Choroid plexus epithelial cell (primary cell): ENCODE measurements at places on chromosomes 1 and 21.

GRCh38 chr21:14785679-14786078 lies 239.6 kb upstream of the SAMSN1 start:
- no peak for DNase-seq

GRCh38 chr1:210248341-210248740 lies 15.7 kb downstream of the SERTAD4 start:
- no peak for DNase-seq

- DNase-seq = no peak
Measured at GRCh38 chr1:36910886-36911540, 123.3 kb downstream of the GRIK3 start.

GRCh38 chr1:28113242-28113572 lies 24.8 kb upstream of the EYA3 start:
- no peak for DNase-seq

- no peak for DNase-seq
Measured at GRCh38 chr1:226919587-226919986, 20.5 kb upstream of the COQ8A start.

GRCh38 chr1:84406346-84406861 lies 8.1 kb downstream of the DNASE2B start:
- DNase-seq = peak; percentile 37

GRCh38 chr1:38614861-38615260 lies 244.7 kb downstream of the RRAGC start:
- no peak for DNase-seq

DNA sequence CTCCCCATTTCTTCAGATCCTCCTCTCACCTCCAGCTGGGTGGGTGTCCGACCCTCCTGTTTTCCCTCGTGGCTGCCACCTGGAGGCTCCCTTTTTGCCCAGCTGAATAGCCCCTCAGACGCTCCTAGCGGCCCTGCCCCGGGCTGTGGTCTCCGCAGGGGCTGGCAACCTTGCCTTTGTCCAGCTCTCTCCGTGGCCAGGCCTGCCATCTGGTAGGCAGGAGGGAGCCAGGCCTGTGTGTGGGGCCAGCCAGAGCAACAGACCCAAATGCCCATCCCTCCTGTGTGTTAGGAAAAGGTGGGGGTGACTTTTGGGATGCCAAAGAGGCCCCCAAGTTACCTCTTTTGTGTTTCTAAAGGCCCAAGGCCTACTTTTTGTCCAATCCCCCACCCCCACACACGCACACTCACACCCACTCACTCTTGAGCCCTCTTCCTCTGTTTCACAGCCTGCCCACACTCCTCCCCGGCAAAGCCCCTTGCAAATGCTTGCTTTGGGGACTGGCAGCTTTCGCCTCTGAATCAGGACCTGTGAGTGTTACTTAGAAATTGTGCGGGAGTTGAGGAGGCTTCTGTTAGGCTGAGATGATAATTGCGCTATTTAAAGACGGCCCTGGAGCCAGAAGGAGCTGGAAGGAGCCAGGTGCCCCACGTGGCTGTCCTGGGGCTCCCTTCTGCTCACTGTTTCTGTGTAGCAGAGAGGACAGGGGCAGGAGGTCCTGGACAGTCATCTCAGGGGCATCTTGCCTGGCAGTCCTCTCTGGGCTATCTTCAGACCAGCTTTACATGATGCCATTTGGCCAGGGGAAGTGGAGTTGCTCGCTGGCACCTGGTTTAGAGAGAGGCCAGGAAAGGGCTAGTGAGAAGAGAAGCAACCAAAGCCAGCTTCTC lies 9.1 kb downstream of the PPFIA4 start:
- no peak for DNase-seq

DNA sequence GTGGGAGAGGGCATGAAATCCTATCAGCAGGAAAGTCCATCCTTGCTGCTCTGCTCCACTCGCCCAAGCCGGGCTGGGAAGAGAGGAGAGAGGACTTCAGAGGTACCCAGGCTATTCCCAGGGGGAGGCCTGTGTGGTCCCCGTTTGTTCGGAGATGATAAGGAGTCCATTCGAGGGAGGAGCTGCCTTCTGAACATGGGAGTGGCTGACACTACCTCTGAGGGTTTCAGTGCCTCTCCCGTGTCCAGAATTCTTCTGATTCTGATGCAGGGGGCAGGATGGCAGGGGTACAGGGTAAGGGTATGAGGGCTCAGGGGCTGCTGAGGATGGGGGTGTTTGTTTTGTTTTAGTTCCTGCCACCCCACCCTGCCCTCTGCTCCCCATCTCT lies 40.4 kb downstream of the BACE2 start:
- DNase-seq = no peak

DNA sequence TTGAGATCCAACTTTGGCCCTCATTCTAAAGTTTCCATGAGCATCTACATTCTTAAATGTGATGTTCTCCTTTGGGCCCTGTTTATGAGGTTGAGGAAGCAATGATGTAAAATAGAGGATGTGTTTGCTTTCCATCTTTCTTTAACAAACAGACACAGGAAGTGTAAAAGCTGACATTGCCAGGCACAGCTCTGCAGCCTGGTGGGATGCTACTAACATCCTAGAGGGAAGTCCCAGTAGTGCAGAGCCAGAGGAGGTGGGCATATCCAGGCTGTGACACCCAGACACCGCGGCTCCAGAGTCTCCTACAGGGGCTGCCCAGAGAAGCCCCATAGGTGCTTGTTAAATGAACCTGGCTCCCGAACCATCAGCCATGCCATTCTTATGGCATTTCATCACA lies 16.2 kb downstream of the OLFML2B start:
- no peak for DNase-seq

GRCh38 chr1:203289982-203290260 lies 15.4 kb upstream of the BTG2 start:
- no peak for DNase-seq

- peak; percentile 28 for DNase-seq
Measured at GRCh38 chr1:19405761-19406487, 79.4 kb downstream of the CAPZB start.

DNA sequence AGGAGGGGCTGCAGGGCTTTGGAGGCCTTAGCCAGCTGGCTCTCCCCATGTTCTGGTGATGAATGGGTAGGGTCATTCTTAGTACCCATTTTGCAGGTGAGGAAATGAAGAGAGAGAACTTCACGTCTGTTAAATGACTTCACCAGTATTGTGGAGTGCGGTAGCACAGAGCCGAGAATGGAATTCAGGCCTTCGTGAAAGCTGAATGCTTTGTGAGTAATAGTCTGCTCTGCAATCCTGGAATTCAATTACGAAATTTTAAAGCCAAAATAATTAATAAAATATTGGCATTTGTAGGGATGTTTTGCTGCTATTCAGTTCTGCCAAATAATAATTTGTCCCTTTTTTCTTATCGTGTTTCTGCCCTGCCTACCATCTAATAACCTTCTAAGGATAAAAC lies 197.7 kb downstream of the GREM2 start:
- DNase-seq = peak; percentile 69

- DNase-seq = no peak
Measured at GRCh38 chr21:26115305-26115704, 55.3 kb downstream of the APP start.

- DNase-seq = peak; percentile 36
Measured at GRCh38 chr1:202807451-202807925, 733 bp downstream of the KDM5B start.

- peak; percentile 76 for DNase-seq
Measured at GRCh38 chr1:198113342-198113750, 43.5 kb upstream of the NEK7 start.

DNA sequence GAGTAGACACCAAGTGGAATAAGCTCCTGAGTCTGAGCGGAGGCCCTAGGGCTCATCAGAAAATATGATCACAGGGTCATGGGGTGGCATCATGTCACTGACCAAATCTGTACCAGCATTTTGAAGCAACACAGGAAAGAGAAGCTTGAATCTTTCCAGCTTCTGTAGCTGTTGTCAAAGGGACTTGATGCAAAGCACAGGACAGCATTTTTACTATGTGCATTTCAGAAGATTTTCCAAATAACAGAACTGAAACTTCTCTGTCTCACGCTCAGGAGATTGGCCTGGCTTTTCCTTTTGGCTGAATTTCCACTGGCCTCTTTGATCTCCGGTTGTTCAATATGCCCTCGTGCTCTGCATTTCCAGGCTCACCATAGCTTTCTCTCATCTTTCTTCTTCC lies 127.2 kb upstream of the ATP1B1 start:
- DNase-seq = no peak

GRCh38 chr1:235622936-235623779 lies 26.4 kb downstream of the GNG4 start:
- no peak for DNase-seq

GRCh38 chr1:91913018-91913417 lies 27.1 kb upstream of the TGFBR3 start:
- DNase-seq = peak; percentile 42

GRCh38 chr21:35585155-35585554 lies 475.2 kb downstream of the SETD4 start:
- no peak for DNase-seq

DNA sequence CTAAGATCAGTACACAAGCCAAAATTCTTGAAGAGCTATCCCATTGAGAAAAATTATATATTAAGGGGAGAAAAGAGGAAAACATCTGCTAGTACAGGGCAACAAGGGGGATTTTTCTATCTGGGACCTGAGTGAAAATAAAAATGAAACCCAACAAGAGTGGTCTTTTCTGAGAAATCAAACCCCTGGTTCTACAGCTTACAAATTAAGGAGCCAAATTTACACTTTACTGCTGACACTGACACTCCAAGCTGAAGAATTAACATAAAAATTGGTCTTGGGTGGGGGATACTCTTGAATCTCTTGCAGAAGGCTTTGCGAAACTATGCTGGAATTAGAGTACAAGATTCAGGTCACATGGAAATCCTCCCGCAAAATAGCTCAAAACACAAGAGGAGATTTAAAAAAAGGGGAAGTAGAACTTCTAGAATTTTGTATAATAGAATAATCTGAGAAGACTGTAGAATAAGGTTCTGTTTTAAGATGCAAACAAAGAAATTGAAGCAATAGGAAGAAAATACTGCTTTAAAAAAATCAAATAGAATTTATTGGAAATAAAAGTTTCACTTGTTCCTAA lies 32.1 kb upstream of the HSPA13 start:
- DNase-seq = no peak

GRCh38 chr1:231923491-231924041 lies 297.0 kb downstream of the DISC1 start:
- DNase-seq = no peak
